Uterine smooth muscle cell (primary cell): ENCODE measurements at places on chromosomes 13 and 19. TPM values are rescaled to one million over a fixed set of nuclear protein-coding genes. Genes with fewer than 3 reads are reported as not detected.

Gene YJU2
- total RNA-seq = 18.2 and 22.7 TPM in 2 replicates

Gene THSD8
- total RNA-seq = 0.22 TPM in 1 of 2 replicates, not detected in the other

Gene RNASEH2A
- 32.0 and 79.4 TPM in 2 replicates for total RNA-seq

Gene TLE2
- total RNA-seq = 0.33 and 1.7 TPM in 2 replicates

Gene POSTN
- total RNA-seq = 13.1 and 38.5 TPM in 2 replicates

Gene CEACAM8
- total RNA-seq = not detected in 2 replicates
